ENCODE measurements at places on chromosomes 3 and 15. TPM values are rescaled to one million over a fixed set of nuclear protein-coding genes. Genes with fewer than 3 reads are reported as not detected.
A peak's percentile ranks its signal among the peaks of the same experiment; 100 is the strongest.

TRIM42 gene
- total RNA-seq = not detected

NTRK3 gene
- 0.72 TPM for total RNA-seq

DNA sequence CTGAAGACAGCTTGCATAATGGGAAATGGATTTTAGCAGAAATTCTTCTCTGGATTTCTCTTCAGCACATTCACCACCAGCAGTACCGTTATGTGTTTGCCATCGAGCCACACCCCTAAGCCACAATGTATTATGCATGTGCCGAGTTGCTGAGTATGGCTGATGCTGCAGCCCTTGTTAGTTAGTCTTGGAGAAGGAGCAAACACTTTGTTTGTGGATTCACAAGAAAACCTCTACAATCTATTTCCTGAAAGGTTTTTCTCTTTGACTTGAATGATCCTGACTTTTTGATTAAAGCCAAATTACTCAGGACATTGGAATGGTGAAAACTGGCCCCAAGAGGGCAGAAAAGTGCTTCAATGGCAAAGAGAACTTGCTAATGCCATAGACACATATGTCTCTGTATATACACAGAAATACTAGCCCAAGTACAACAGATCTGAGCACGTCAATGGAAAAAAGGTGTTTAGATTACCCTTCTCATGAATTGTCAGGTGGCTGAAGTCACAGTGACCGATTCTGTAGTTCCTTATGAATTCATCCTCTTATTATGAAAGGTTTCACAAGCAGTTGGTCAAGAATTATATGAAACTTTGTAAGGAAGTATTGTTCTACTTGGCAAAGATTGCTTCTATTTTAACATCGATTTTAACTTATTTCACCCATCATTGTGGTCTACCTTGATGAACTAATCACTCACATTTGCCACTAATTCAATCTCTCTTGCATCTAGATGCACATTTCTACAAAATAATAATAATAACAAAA is 103.0 kb downstream of the P3H2 start:
- DNase-seq = no peak

GRCh38 chr3:80696280-80696679 is 928.5 kb upstream of the ROBO1 start:
- no peak for DNase-seq

DNA sequence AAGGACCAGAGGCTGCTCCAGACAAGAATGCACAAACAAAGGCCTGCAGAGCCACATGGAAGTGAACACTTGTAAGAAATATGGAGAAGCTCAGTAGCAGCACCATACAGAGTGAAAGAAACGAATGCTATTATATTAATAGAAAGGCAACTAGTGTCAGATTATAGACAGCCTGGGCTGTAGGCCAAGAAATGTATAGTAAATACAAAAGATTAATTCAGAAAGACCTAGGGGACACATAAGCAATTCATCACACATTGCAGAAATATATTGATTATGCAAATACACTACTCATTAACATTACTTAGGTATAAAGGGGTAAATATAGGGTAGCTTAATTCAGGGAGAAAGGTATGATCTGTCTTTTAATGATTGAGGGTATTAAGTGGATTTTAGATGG is 69.5 kb upstream of the GUCA1C start:
- DNase-seq = no peak

DNA sequence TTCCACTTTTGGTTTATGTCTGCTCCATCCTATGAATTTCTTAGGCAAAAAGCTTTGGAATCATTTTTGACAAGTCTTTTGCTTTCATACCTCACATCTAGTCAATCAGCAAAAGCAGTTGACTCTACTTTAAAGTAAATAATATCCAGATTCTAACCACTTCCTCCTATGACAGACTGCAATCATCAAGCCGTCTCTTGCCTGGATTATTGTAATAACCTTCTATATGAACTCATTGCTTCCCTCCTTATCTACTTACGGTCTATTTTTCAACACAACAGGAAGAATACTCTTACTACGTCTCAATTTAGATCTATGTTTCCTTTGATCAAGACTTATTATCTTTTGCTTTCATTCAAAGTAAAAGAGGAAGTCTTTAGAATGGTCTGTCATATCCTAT is 20.7 kb downstream of the CLDN1 start:
- no peak for DNase-seq

GRCh38 chr3:107772016-107772415 is 249.3 kb downstream of the BBX start:
- peak; percentile 66 for DNase-seq

GRCh38 chr3:58528629-58529028 is 8.4 kb downstream of the ACOX2 start:
- peak; percentile 80 for DNase-seq

DNA sequence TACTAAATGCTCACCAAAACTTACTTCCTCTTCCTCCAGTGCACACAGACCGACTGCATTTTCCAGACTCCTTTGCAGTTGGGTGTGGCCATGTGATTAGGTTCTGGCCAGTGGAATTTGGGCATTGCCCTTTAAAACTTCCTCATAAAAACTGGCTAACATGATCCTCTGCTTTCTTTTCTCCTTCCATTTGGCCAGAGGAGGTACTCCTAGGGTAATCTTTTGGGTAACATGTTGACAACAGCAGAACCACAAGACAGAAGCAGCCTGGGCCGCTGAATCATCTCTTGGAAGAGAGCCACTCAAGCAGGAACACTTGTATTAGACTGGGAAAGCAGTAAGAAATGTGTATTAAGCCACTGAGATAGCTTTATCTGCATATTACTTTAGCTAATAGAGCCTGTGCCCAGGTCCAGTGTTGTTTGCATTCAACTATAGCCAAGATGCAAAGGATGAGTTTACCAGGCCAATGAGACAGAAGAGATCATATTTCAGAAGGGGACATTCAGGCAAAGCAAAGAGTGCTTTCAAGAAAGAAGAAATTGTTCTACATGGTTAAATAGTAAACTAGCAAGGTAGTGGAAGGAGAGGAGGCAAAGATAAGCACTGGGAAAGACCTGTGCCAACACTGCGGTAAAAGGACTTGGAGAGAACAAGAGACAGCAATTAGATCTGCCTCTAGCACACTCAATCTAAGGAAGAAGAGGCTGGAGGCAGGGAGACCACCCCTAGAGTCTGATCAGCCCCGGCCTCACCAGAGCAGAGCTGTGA is 79.8 kb downstream of the PLCH1 start:
- peak; percentile 73 for DNase-seq

- no peak for DNase-seq
Measured at GRCh38 chr3:122671553-122671952, 9.1 kb upstream of the PARP14 start.

All from osteoblast (primary cell).